Smooth muscle cell of trachea (primary cell): ENCODE measurements at places on chromosomes 5 and 9. TPM values are rescaled to one million over a fixed set of nuclear protein-coding genes. Genes with fewer than 3 reads are reported as not detected.

PCDHGA8 gene
- total RNA-seq, result 3.9 and 5.6 TPM in 2 replicates

C1QTNF3 gene
- total RNA-seq, result 0.99 and 1.5 TPM in 2 replicates

PCDHB10 gene
- total RNA-seq, result 0.15 and 0.66 TPM in 2 replicates

SAXO1 gene
- total RNA-seq, result under 0.01 and 0.17 TPM in 2 replicates

BHMT gene
- total RNA-seq, result 0.15 TPM in 1 of 2 replicates, not detected in the other

NTRK2 gene
- 0.15 and 0.17 TPM in 2 replicates for total RNA-seq

SHC3 gene
- total RNA-seq, result 24.9 and 61.4 TPM in 2 replicates

SLC25A46 gene
- 107 and 128 TPM in 2 replicates for total RNA-seq

AMBP gene
- total RNA-seq, result 0.15 and 0.17 TPM in 2 replicates

BTNL8 gene
- not detected in 2 replicates for total RNA-seq

LSM11 gene
- 3.1 and 3.5 TPM in 2 replicates for total RNA-seq

NMUR2 gene
- not detected in 2 replicates for total RNA-seq

EQTN gene
- total RNA-seq, result not detected in 2 replicates

HSDL2 gene
- total RNA-seq, result 57.0 and 60.7 TPM in 2 replicates

TMEM174 gene
- total RNA-seq, result not detected in 2 replicates

FOXD4 gene
- 0.17 TPM in 1 of 2 replicates, not detected in the other for total RNA-seq

INSL6 gene
- total RNA-seq, result not detected in 2 replicates

RFESD gene
- total RNA-seq, result 2.2 and 3.1 TPM in 2 replicates

CHSY3 gene
- 1.7 and 2.0 TPM in 2 replicates for total RNA-seq

PROB1 gene
- total RNA-seq, result 1.2 and 2.6 TPM in 2 replicates

CKMT2 gene
- 3.5 and 11.2 TPM in 2 replicates for total RNA-seq

MEF2C gene
- 10.4 and 14.1 TPM in 2 replicates for total RNA-seq

NDST1 gene
- total RNA-seq, result 63.0 and 103 TPM in 2 replicates

C9orf153 gene
- total RNA-seq, result 0.15 and 0.50 TPM in 2 replicates

TNIP1 gene
- total RNA-seq, result 56.0 and 87.7 TPM in 2 replicates

PCDHGA6 gene
- total RNA-seq, result 4.8 and 6.3 TPM in 2 replicates

PCDHB14 gene
- 0.15 and 1.2 TPM in 2 replicates for total RNA-seq

HAVCR2 gene
- 1.0 and 2.2 TPM in 2 replicates for total RNA-seq

PCDHGC3 gene
- 94.1 and 137 TPM in 2 replicates for total RNA-seq

C8G gene
- total RNA-seq, result not detected in 2 replicates

NEUROG1 gene
- not detected in 2 replicates for total RNA-seq

FLT4 gene
- total RNA-seq, result under 0.01 and 0.15 TPM in 2 replicates

GPSM1 gene
- 104 and 143 TPM in 2 replicates for total RNA-seq

IL13 gene
- not detected in 2 replicates for total RNA-seq

PCDHA10 gene
- total RNA-seq, result under 0.01 and 0.17 TPM in 2 replicates

NFIB gene
- 13.7 and 40.7 TPM in 2 replicates for total RNA-seq

OGN gene
- 17.5 and 19.6 TPM in 2 replicates for total RNA-seq

NRG2 gene
- 0.66 and 0.73 TPM in 2 replicates for total RNA-seq

IFNA13 gene
- not detected in 2 replicates for total RNA-seq

TGFBI gene
- total RNA-seq, result 581 and 1,490 TPM in 2 replicates

GAS1 gene
- total RNA-seq, result 37.4 and 58.1 TPM in 2 replicates

CLINT1 gene
- total RNA-seq, result 84.5 and 95.8 TPM in 2 replicates

KIF4B gene
- 0.15 and 0.17 TPM in 2 replicates for total RNA-seq

NUTM2G gene
- total RNA-seq, result not detected in 2 replicates

RASEF gene
- total RNA-seq, result 0.44 and 0.50 TPM in 2 replicates
